ENCODE measurements at places on chromosomes 12 and 14.

GRCh38 chr12:47033081-47033480 lies 46.3 kb upstream of the PCED1B start:
- peak; percentile 47 for DNase-seq

GRCh38 chr14:71574976-71575375 lies 357.3 kb upstream of the RGS6 start:
- peak; percentile 69 for DNase-seq

DNA sequence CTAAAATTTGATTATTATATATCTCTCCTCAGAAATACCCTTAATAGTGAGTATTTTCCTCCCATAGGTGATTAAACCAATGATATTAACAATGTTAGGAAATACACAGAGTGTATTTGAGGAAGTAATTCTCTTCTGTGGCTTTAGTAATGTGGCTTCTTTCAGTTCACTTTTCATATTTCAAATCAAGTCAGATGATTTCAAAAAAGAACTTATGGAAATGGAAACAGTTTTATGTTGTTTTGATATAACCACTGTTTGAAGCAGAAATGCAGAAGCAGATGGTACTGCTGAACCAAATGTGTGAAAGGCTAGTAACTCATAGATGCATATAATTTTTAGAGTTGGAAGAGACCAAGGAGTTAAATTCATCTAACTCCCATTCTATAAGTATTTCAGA lies 1.9 kb upstream of the GPR33 start:
- DNase-seq, result no peak

GRCh38 chr14:21867541-21867940 lies 193.9 kb upstream of the OR4E1 start:
- DNase-seq, result peak; percentile 74

DNA sequence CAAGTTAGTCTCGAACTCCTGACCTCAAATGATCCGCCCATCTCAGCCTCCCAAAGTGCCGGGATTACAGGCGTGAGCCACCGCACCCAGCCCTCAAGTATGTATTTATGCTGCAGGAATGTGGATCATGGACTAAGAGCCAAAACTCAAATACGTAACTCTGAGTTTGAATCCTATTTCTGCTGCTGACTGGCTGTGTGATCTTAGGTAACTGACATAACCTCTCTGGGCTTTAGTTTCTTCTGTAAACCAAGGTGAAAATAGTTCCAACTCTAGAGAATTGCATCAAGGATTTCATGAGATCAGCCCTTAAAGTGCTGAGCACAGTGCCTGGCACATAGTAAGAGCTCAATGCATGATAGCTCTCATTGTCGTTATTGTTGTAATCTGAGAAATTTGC lies 37.4 kb downstream of the HSPB8 start:
- no peak for DNase-seq

GRCh38 chr14:35989736-35990135 lies 163.6 kb downstream of the BRMS1L start:
- no peak for DNase-seq

DNA sequence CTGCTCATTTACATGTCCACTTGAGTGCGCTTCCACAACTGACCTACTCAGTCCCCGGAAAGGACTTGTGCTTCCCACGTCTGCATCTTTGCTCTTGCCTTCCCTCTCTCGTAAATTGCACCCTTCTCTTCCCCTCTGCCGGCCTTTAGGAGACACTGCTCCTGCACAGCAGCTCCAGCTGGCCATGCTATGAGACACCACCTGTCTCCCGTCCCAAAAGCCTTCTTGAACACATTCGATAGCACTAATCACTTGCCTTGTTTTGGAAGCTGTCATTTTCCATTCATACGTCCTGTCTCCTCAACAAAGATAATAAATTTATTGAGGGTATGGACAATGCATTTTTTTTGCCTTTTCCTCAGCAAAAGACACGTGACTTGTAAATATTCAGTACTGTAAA lies 15.7 kb upstream of the KCNA1 start:
- DNase-seq, result no peak

DNA sequence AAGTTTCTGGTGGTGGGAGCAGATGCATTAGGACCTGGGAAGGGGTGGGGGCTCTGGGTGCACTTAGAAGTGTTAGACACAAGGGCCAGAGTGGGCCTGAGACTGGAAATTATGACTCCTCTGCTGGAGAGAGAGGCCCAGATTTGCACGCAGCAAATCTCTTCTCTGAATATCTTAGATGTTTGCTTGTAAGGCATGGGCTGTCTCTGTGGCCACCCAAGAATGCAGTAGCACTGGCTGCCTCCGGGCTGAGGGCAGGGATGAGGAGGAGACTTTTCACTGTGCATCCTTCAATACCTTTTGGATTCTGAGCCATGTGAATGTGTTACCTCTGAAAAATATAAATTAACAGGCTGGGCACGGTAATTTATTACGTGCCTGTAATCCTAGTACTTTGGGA lies 14.0 kb upstream of the RABGGTA start:
- DNase-seq, result peak; percentile 47

- DNase-seq, result no peak
These were observed 52.2 kb downstream of the TMTC1 start for GRCh38 chr12:29731591-29731990.

GRCh38 chr12:23750923-23751322 lies 198.5 kb downstream of the SOX5 start:
- no peak for DNase-seq

GRCh38 chr12:19201661-19202060 lies 72.1 kb downstream of the PLEKHA5 start:
- no peak for DNase-seq

DNA sequence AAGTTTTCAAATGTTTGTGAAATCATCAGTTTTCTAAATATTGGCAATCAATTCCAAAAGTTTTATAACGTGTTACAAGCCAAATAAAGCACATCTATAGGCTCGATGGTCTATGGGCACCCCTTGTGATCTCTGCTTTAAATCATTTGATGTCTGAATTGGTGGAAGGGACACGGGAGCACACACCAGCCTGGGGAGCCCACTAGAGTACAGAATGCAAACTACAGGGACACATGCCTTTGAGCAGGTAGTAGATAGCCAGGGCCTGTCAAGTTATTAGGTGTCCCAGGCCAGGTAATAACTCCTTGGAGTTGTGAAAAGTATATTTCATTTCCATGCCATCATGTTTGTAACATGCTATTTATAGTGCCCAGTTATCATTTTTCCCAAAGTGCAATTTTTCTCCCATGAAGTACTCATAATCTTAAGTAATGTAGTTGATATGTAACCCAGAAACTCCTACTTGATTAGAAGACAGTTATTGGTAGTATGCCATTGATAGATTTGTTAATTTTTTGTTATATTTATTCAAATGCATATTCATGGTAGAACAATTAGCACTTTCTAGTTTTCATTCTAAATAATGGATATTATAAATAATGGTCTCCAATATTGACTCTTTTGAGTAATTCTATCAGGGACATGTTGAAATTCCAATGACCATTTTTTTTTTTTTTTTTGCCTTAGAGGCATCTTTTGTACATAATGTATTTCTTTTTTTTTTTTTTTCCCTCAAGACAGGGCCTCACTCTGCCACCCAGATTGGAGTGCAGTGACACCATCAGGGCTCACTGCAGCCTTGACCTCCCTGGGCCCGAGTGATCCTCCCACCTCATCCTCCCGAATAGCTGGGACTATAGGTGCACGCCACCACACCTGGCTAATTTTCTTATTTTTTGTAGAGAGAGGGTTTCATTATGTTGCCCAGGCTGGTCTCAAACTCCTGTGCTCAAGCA lies 96.9 kb upstream of the FGD4 start:
- DNase-seq, result peak; percentile 49

GRCh38 chr12:89933911-89934310 lies 225.3 kb upstream of the ATP2B1 start:
- DNase-seq, result no peak

DNA sequence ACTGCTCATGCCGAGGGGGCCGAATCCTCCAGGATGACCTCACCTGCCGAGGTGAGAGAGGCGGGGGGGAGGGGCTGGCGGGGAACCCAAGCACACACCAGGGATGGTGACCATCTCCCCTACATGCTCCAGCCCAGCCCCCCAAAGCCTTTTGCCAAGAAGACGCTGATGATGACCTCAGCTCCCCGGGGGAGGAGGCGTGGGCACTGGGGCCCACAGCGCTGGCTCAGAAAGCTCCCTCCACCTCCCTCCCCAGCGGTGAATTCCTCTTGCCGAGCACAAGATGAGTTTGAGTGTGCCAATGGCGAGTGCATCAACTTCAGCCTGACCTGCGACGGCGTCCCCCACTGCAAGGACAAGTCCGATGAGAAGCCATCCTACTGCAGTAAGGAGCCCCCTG lies 23.7 kb upstream of the NXPH4 start:
- DNase-seq, result no peak

DNA sequence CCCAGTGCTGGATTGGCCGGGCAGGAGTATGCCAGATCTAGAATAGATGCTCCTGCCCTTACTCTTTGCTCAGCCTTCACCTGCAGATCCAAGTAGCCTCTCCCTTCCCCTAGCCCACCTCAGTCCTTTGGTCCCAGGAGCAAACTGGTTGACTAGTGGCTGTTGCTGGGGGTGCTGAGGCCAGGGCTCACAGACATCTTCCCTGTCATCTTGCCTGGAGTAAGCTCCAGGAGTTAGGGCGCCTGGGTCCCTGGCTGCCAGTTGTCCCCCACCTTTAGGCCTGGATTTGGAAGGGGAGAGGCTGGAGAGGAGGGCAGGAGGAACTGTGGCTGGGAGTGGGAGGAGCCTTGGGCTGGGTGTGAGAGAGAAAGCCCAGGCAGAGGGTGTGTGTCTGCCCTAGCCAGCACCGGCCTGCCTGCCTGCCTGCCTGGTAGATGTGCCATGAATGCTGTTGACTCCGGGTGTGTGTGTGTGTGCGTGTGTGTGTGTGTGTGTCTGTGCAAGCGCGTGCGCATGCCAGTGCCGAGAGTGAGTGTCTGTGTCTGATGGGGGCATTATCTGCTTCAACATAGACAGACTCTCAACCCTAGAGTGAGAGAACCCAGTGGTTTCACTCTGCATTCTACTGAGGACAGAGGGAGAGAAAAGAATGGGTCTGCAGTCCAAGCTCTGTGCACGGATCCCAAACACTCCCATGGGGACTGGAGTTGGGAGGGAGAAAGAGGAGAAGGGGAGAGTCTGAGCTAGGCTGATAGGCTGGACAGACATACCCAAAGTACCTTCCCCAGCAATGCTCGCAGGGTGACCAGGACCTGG lies 845 bp upstream of the RARG start:
- peak; percentile 87 for DNase-seq

DNA sequence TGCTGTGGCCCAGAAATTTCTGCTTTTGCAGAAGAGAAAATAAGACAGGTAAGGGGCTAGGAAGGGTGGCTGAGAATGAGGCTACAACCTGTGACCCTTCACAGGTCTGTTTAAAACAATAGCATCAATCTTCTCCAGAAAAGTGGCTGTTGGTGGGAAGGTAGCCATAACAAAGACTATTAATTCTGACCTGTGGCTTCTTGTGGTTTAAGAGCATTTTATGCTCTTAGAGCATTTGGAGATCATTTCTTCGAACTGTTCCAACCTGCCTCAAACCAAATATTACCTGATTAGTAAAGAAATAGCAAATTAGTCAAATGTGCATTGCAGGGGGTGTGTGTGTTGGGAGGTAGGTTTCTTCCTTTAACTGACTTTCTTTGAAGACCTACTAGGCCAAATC lies 15.2 kb upstream of the TCP11L2 start:
- DNase-seq, result no peak

GRCh38 chr14:102590667-102591099 lies 1.8 kb upstream of the RCOR1 start:
- DNase-seq, result peak; percentile 51

GRCh38 chr12:18430425-18431048 lies 169.2 kb downstream of the PIK3C2G start:
- peak; percentile 59 for DNase-seq

DNA sequence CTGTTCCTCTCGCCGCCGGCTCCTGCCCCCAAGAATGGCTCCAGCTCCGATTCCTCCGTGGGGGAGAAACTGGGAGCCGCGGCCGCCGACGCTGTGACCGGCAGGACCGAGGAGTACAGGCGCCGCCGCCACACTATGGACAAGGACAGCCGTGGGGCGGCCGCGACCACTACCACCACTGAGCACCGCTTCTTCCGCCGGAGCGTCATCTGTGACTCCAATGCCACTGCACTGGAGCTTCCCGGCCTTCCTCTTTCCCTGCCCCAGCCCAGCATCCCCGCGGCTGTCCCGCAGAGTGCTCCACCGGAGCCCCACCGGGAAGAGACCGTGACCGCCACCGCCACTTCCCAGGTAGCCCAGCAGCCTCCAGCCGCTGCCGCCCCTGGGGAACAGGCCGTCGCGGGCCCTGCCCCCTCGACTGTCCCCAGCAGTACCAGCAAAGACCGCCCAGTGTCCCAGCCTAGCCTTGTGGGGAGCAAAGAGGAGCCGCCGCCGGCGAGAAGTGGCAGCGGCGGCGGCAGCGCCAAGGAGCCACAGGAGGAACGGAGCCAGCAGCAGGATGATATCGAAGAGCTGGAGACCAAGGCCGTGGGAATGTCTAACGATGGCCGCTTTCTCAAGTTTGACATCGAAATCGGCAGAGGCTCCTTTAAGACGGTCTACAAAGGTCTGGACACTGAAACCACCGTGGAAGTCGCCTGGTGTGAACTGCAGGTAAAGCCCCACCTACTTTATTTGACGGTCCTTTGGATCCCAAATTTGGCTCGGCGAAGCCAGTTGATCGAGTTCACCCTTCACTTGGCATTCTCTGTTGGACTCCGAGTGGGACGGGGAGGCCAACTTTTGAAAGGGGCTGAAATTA lies 1.5 kb downstream of the WNK1 start:
- peak; percentile 34 for DNase-seq

GRCh38 chr12:25119020-25119419 lies 75.9 kb downstream of the DNAI7 start:
- no peak for DNase-seq

DNA sequence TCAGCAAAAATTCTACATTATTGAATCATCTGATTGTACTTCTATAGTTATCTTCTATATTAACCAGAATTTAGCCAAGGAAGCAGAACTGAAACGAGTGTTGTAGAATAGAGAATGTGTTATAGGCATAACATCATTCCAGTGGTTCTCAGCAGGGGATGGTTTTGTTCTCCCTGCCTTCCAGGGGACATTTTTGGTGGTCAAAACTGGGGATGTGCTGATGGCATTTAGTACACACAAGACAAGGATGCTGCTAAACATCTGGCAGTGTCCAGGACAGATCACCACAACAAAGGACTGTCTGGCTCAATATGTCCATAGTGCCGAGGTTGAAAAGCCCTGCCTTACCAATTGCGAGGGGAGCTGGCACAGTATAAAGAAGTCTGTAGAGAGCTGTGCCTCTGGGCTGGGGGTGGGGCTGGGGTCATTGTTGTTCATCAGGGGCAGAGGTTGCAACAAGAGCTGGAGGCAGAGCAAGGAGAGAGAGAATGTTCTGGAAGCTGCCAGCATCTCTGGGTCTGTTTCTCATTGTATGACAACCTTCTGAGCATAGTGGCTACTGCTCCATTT lies 1472.8 kb downstream of the AACS start:
- no peak for DNase-seq
